H9 (cell line): ENCODE measurements at places on chromosomes 5 and 9.
A peak's percentile ranks its signal among the peaks of the same experiment; 100 is the strongest.

DNA sequence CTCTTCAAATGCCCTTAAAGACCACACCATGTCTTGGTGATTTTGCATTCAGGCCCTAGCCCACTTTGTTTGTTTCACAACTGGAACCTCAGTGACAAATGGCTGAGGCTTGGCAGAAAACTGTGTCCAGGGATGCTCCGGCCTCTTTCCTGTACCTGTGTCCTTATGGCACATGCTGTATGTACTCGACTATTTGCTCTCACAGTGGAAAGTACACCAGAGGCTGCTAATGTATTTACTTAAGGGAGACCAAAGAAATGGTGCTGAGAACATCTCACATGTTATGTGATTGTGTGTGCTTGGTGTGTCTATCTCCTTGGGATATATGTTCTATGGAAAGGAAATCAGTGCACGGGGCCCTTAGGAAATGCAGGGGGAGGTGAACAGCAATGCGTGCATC, 263.3 kb downstream of the GADD45G start:
- DNase-seq, result no peak

GRCh38 chr9:3902631-3903030, 376.8 kb upstream of the RFX3 start:
- DNase-seq, result no peak

DNA sequence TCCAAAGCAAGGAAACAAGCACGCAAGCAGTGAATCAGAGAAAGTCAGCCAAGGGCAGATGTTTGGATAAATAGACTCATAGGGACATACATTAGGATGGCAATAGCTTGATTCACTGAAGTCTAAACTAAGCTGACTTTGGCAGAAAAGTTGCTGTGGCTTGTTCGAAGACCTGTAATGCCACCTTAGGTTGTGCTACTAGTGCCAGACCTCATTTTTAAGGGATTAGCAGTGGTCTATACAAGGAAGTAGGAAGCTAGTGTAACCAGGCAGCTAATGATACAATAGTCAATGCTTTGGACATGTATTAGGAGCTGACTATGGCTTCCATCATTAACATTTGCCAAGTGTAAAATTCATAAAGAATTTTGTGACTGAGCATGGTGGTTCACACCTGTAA, 63.1 kb downstream of the FCHO2 start:
- DNase-seq, result no peak

GRCh38 chr5:57172466-57173318, 1.2 kb upstream of the GPBP1 start:
- no peak for DNase-seq

DNA sequence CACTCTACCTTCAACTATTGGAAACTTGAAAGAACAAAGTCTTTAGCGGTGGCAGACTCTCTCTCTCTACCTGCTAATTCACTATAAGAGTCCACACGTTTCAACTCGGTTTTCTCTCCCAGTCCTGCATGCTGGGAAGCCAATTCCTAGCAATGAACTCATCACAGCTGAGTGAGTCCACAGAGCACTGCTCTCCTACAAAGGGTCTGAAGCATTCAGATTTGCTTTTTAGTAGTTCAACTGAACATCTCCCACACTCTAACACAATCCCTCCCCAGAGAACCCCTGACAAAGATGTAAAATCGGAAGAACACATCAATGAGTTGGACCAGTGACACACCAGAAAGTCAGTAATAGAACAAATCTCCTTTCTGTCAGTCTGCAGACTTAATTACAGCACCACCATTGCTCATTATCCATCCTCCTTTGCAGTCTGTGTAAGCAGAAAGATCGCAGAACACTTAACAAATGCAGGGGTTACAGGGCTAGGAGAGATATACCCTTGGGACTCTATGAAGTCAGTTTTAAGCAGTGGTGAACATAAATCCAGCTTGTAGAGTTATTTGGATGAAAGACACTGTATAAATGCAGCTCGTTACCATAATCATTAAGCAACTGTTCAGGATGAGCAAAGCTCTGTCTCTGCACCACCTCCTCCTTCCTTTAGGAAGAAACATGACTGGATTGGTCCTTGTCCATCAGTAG, 353.4 kb upstream of the GRIA1 start:
- no peak for DNase-seq

GRCh38 chr9:87498046-87498810, 561 bp downstream of the DAPK1 start:
- peak; percentile 58 for DNase-seq

DNA sequence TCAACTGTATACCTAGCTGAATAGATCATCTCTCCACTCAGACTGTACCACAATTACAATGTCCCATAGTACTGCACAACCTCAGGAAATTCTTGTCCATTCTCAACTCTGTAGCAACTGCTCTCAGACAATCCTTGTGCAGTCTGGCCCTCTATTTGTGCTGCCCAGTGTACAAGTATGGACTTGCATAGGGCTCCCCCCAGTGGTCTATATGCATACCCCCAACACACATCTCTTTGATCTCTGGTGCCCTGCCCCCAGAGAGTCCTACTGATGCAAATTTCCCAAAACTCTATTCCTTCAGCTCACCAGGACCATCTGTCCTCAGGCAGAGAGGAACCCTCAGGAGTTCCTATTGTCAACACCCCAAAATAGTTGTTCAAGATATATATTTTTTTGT, 205.3 kb downstream of the SLCO4C1 start:
- no peak for DNase-seq

DNA sequence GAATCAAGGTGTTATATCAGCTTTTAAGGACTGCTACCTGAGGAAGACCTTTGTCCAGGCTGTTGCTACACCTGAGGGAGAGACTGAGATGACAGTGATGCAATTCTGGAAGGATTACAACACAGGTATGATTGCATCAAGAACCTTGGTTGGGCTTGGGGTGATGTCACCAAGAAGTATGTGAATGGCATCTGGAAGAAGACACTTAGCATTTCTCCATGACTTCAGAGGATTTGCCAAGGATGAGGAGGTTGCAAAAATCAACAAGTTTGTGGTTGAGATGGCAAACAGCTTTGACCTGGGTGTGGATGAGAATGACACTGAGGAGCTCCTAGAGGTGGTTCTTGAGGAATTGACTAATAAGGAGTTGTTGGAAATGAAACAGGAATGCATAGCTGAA, 67.9 kb upstream of the PANK3 start:
- DNase-seq, result no peak

DNA sequence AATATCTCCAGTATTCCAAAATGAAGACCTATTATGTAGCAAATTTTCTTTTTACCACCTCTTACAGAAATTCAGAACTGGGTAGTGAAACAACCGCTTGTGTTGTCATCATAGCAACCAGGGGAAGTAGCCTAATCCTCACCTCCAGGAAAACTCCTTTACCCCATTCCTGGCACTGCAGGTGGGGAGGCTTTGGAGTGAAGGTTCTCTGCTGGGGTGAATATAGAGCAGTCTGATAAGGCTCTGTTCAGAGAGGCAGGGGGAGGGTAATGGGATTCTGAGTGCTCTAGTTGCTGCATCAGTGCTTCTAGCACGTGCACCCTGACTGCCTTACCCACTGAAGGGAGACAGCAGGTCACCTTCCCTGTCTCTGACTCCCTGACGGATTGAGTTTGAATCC, 116.2 kb downstream of the MAN2A1 start:
- no peak for DNase-seq

DNA sequence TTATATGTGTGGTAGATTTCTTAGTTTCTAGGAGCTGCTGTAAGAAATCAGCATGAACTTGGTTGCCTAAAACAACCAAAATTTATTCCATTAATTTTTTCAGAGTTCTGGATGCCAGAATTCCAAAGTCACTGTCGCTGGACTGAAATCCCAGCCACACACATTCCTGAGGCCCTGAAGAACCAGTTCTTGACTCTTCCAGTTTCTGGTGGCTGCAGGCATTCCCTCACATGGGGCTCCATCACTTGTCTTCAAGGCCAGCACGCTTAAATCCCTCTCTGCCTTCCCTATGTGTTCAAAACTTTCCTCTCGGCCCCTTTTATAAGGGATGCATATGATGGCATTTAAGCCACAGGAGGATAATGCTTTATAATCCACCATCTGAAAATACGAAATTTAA, 1237.5 kb upstream of the CDH9 start:
- DNase-seq, result no peak
